Muscle of leg (tissue), 16 donors: ENCODE measurements at places on chromosomes 1 and 21. TPM values are rescaled to one million over a fixed set of nuclear protein-coding genes. Genes with fewer than 3 reads are reported as not detected.

PRR9 gene
- not detected for polyA plus RNA-seq

C1orf141 gene
- polyA plus RNA-seq: not detected

SOAT1 gene
- 7.0 TPM for polyA plus RNA-seq

C1orf35 gene
- 13.4 TPM for polyA plus RNA-seq

ACTL8 gene
- not detected for polyA plus RNA-seq

P3R3URF gene
- polyA plus RNA-seq: not detected

BMP8B gene
- polyA plus RNA-seq: 0.99 TPM

KCNJ9 gene
- 0.04 TPM for polyA plus RNA-seq

SLC45A1 gene
- 0.53 TPM for polyA plus RNA-seq

PGLYRP3 gene
- not detected for polyA plus RNA-seq

VPS45 gene
- 39.5 TPM for polyA plus RNA-seq

F5 gene
- 0.21 TPM for polyA plus RNA-seq

PLEKHA6 gene
- 5.7 TPM for polyA plus RNA-seq

C1orf226 gene
- 1.4 TPM for polyA plus RNA-seq

NEK2 gene
- 6.1 TPM for polyA plus RNA-seq

KDM1A gene
- polyA plus RNA-seq: 86.6 TPM

LCE7A gene
- not detected for polyA plus RNA-seq

LIPI gene
- polyA plus RNA-seq: 0.24 TPM

TRIM46 gene
- 0.81 TPM for polyA plus RNA-seq

DIRAS3 gene
- polyA plus RNA-seq: 4.2 TPM

CRYAA gene
- polyA plus RNA-seq: not detected

MTMR11 gene
- polyA plus RNA-seq: 14.8 TPM

CD244 gene
- polyA plus RNA-seq: 0.50 TPM

CD53 gene
- 8.0 TPM for polyA plus RNA-seq

CD5L gene
- 0.07 TPM for polyA plus RNA-seq

COL8A2 gene
- polyA plus RNA-seq: 4.3 TPM

OR10J1 gene
- polyA plus RNA-seq: not detected

TNFSF4 gene
- polyA plus RNA-seq: 2.5 TPM

VASH2 gene
- polyA plus RNA-seq: 63.9 TPM

KIF14 gene
- polyA plus RNA-seq: 5.5 TPM

WLS gene
- polyA plus RNA-seq: 70.0 TPM

CFAP141 gene
- not detected for polyA plus RNA-seq
